Articular chondrocyte of knee joint (primary cell): ENCODE measurements at places on chromosomes 5 and 9. TPM values are rescaled to one million over a fixed set of nuclear protein-coding genes. Genes with fewer than 3 reads are reported as not detected.

Gene LRRC19
- under 0.01 TPM in 1 of 2 replicates, not detected in the other for total RNA-seq

Gene C5orf58
- total RNA-seq = not detected in 2 replicates

Gene PCDHB7
- total RNA-seq = 2.0 and 2.5 TPM in 2 replicates

Gene DMRT3
- total RNA-seq = not detected in 2 replicates
